ENCODE measurements at places on chromosomes 4 and X.

GRCh38 chr4:44662623-44663005 lies 11.2 kb upstream of the YIPF7 start:
- DNase-seq = no peak

GRCh38 chrX:134929808-134930207 lies 61.0 kb upstream of the SMIM10 start:
- DNase-seq = no peak

- no peak for DNase-seq
Measured at GRCh38 chr4:163164591-163164990, 2.1 kb downstream of the NAF1 start.

- DNase-seq = no peak
Measured at GRCh38 chr4:11720292-11720691, 291.6 kb upstream of the HS3ST1 start.

GRCh38 chrX:119240356-119240755 lies 4.3 kb downstream of the PGRMC1 start:
- no peak for DNase-seq

- DNase-seq = no peak
Measured at GRCh38 chr4:40253906-40254305, 57.1 kb downstream of the RHOH start.

DNA sequence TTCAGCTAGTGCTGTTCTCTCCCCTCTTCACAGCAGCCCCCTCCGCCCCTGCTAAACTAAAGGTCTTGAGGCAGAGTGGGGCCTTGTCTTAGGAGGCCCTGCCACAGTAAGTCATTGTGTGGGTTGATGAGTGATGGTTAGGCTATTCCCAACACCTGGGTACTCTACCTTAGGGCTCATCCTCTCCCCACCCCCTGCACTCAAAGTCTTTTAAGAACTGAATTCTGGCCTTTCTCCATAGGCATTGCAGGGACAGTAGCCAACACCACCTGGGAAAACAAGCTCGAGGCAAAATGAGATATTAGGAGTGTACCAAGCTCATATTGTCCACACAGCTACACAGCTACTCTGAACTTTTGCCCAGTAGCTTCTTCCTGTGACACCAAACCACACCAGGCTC lies 42.5 kb downstream of the RAB40AL start:
- no peak for DNase-seq

GRCh38 chrX:17299206-17299605 lies 75.8 kb upstream of the NHS start:
- no peak for DNase-seq

- no peak for DNase-seq
Measured at GRCh38 chr4:182140547-182140946, 102.7 kb upstream of the TENM3 start.

DNA sequence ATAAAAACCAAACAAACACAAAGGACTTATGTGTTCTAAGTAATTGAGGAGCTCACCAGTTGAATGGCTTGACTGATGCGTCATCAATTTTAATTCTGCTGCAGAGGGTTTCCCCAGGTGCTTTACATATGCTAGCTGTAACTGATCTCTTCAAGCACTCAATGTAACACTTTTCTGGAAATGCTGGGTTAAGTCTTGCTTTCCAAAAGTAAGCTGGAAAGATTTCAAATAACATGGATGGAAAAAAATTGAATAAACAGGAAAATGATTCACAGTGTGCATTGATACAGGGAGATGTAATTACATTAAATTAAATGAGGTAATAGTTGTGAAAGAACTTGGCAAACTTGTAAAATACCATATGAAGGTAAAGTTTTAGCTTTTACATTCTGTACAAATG lies 186.7 kb upstream of the WDFY3 start:
- no peak for DNase-seq

DNA sequence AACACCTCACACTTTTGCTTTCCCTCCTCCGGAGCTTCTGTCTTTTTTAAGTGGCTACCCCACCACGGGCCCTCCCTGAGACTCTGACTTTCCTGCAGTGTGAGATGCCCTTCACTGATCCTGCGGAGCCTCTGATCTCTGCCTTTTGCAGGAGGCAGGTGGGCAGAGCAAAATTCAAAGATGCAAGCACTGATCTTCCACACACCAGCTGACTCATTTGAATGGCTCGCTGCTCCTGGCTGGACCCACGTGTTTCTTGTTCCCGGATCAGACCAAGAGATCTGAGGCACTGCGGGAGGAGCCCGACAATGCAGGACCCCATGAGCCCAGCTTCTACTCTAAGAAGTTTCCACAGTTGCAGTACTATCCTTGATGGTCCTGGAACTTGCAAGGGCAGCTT lies 1607.9 kb upstream of the TENM3 start:
- no peak for DNase-seq

GRCh38 chr4:7416745-7417432 lies 17.8 kb downstream of the PSAPL1 start:
- DNase-seq = no peak
